Kidney (tissue), 22 donors: ENCODE measurements at places on chromosomes 1 and 21. TPM values are rescaled to one million over a fixed set of nuclear protein-coding genes. Genes with fewer than 3 reads are reported as not detected.

NPR1 gene
- 89.3 TPM for total RNA-seq

GRCh38 chr1:39639305-39640130 is at the start of gene HEYL:
Gene HEYL, minus strand, starts transcription at chr1:39639643. Its CDS starts 18 bp downstream, at chr1:39639625.
- DNase-seq, result peak; percentile 91

BMP8A gene
- total RNA-seq, result 1.2 TPM

- no peak for DNase-seq
Observed at GRCh38 chr1:223033658-223034057, 109.4 kb downstream of the TLR5 start.

RNF186 gene
- total RNA-seq, result 2.7 TPM

DNA sequence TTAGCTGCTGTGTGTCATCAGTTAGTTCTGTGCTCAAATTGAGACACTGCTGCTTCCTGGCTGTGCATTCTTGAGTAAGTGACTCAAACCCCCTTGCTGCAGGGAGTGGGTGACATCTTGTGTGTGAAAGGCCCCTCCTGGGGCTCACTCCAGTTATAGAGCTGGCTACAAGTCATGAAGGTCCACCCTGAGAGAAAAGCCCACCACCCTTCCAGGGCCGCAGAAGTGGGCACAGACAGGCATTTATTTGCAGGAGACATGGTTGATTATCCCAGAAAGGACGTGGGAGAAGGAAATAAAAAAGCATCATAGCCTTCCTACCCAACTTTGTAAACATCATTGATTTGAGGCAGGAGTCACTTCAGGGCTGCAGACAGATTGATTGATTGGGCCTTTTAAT is 550.6 kb downstream of the MATN1 start:
- no peak for DNase-seq

DNA sequence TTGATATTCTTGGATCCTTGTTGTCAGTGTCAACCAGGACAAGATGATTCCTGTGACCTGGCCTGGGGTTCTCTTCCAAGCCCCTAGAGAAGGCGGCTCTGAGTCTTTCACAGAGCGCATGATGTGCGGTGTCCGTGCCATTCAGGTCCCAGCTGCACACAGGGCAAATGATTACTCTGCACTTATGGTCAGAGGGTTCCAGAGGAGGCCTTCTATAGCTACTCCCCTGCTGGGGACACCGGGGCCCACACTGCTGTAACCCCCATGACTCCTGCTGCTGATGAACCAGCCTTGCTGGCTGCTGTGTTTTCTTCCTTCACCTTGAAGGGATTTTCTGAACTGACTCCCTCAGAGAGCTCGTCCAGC is 1.5 kb downstream of the PTGFRN start:
- DNase-seq, result peak; percentile 32

DNA sequence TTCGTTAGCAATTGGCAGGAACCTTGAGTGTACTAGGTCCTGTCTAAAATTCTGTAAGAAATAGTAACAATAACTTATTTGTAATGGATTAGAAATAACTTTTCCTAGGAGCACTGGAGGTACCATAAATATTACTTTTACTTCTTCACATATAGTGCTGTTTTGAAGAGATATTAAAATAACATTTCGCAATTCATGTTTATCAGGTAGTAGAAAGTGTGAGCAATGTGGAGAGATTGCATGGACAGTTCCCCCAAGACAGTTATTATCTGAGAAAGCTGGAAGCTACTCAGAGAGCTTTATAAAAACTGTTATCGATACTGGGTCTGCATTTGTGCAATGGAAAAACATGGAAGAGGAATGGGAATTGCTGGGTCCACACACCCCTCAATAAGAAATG is 128.5 kb upstream of the KIF26B start:
- DNase-seq, result no peak

GRCh38 chr1:156947127-156947526 is 26.7 kb downstream of the LRRC71 start:
- DNase-seq, result no peak

GRCh38 chr1:56469640-56470371 is 109.6 kb downstream of the PLPP3 start:
- no peak for DNase-seq

CCT3 gene
- 149 TPM for total RNA-seq

- no peak for DNase-seq
Observed at GRCh38 chr1:225629483-225629882, 23.4 kb downstream of the ENAH start.

DNA sequence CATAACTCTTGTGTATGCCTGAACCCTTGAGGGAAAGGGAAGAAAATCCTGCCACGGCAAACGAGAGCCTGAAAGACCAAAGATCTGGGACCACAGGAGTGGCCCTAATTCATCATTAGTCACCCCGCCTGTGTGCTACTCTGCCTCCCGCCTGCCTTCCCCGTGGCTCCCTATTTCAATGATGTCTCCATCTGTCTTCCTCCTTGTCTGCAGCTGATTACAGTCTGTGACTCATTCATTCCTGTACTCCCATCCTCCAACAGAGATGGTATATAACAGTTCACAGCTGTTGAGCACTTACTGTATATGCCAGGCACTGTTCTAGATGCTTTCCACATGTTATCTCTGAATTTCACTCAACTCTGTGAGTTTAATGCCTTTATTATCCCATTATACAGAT is 96.6 kb downstream of the SEC16B start:
- no peak for DNase-seq

DNA sequence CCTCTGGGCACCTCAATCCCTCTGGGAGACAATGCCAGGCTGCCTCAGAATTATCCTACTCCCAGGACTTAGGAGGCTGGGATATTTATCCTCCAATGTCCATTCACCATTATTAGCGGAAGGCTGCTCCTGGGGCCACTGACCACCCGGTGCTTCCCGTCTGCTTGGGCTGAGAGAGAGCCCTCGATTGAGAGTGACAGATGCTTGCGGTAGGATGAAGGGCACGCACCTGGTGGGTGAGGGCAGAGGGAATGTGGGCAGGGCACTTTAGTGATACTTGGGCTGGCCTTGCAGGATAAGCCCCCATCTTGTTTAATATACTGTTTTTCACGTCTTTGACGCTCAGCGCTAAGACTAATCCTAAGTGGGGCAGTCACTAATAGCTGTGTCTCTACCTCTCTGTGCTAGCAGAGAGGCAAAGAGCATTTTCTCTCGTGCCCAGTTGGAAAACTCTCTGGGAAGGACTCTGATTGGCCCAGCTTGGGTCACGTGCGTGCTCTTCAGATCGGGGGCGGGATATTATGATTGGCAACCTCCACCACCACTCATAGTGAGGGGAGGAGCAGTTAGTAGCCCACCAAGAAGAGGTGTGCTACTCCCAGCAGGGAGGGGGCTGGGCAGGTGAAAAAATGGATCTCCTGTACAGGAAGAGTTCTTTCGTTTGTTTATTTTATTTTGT is 10.6 kb upstream of the PARS2 start:
- DNase-seq, result peak; percentile 45

DNA sequence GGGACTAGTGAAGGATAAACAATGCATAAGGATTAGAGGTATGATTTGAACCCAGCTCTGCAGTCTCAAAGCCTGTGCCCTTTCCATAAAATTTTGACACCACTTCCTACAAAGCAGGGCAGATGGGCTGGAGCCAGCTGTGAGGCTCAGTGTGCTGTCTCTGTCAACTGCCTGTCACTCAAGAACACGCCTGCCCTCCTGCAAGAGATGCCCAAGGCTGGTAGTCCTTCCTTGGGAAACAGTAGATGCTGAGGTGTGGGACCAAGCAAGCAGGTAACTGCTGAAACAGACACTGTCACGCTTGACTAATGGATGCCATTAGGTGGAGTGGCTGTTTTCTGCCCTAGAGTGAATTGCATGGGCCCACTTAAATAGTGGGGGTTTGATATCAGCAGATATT is 402.0 kb downstream of the PTPRU start:
- no peak for DNase-seq

TMPRSS15 gene
- not detected for total RNA-seq

- no peak for DNase-seq
Observed at GRCh38 chr1:53110370-53111072, 31.9 kb downstream of the SLC1A7 start.

SPRR2D gene
- not detected for total RNA-seq

- no peak for DNase-seq
Observed at GRCh38 chr1:204062106-204062505, 10.8 kb upstream of the SOX13 start.

DNA sequence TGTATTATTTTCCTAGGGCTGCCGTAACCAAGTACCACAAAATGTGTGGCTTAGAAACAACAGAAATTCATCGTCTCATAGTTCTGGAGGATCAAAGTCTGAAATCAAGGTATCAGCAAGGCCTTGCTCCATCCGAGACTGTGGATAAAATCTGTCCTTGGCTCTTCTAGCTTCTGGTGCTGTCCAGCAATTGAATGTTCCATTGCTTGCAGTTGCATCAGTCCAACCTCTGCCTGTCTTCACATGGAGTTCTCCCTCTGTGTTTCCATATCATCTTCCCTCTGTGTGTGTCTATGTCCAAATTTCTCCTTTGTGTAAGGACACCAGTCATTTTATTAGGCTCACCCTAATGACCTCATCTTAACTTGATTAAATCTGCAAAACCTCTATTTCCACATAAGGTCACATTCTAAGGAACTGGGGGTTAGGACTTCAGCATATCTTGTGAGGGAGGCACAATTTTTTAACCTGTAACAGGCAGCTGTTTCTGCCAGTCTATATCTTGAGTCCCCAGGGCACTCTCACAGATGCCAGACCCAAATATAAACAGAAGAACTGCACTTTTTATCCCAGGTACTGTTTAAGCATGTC is 84.2 kb downstream of the ERG start:
- DNase-seq, result no peak

SERINC2 gene
- 126 TPM for total RNA-seq

GRCh38 chr1:214102907-214103306 is 115.1 kb downstream of the PROX1 start:
- DNase-seq, result no peak

TNFRSF8 gene
- 0.94 TPM for total RNA-seq

DNA sequence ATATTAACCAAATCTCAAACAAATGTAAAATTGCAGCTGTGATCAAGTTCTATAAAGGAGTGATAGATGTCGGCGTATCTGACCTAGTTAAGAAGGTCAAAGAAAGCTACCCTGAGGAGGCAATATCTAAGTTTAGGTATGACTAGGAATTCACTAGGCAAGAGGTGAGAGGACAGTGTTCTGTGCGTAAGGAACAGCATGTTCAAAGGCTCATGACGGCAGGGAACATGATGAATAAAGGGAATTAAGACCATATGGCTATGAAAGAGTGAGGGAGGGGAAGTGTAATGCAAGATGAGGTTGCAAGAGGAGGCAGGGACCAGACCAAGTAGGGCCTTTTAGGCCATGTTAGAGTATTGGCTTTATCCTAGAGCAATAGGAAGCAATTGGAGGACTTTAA is 8.6 kb downstream of the LIX1L start:
- no peak for DNase-seq

DNA sequence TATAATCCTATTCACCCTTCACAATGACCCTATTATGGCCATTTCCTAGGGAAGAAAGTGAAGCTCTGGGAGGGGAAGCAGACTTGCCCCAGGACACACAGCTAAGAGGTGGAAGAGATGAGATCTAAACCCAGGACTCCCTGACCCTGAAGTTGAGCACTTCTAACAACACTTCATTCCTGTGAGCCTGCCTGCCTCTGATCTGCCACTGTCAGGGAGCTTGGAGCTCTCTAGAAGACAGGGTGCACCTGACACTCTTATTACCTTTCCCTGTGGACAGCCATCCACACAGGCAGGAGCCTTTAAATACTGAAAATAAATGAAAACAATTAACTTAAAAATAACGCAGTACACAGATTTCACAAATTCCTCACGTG is 599 bp downstream of the MKNK1 start:
- DNase-seq, result no peak
